Stimulated activated naive CD4-positive, alpha-beta T cell (primary cell): ENCODE measurements at places on chromosomes 2 and 18.

DNA sequence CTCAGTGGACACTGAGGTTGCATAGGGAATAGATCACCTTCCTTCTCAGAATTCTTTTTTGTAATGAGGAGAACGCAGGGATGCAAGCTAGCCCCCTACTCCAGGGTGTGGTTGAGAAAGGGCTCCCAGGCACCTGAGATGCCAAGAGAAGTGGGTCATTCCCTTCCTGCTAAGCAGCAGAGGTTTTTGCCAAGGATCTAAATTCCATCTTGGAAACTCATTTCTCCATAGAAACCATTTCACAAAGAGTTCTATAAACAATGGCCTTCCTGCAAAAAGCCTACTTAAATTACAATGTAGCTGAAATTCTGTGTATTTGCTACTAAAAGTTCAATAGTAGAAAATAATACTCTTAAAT lies 3.7 kb upstream of the PPP3R1 start:
- DNase-seq: no peak

DNA sequence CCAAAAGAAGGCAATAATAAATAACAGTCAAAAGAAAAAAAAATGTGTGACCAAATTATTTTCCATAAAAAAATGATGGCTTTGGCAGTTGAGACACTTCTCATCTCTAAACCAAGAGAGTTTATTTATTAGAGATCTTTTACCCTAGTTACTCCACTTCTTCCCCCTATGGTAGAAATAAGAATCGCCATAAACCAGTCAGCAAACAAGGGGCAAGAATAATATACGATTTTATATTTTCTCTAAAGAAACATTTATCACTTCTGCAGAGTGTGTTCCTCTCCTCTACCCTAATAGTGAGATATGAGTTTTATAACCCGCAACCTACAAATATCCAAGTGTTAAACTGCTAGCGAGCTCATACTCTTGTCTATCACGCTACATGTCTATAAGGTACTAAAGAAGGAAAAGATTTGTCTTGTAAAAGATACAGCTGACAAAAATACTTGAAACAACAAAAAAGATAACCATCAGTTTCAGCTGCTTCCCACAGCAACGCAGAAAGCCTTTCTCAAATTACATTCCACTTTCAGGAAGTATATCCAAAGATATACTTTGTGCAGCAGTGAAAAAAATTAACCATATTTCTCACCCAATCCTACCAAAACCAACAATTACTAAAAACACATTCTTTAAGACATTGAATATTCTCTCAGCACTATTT lies 2.3 kb downstream of the RNF103 start:
- no peak for DNase-seq

DNA sequence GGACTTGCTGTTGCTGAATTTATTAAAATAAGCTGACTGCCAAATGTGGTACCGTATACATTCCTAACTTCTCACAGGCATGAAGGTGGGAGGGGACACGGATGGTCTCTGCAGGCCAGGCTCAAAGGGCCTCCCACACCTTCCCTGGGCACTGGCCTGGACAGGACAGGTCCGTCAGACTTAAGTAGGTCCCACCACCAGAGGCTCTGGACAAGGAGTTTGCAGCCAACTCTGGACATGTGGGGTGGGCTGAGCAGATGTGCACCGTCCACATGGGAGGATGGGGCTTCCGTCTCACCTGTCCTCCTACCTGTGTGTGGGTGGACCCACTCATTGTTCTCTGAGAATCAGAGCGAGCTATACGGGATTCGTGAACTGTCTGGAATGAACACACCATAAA lies 8.2 kb downstream of the ODC1 start:
- no peak for DNase-seq

GRCh38 chr2:177143444-177143843 lies 69.2 kb upstream of the HNRNPA3 start:
- no peak for DNase-seq

GRCh38 chr2:54629914-54630857 lies 93.3 kb upstream of the EML6 start:
- no peak for DNase-seq

GRCh38 chr2:150832686-150833085 lies 345.2 kb upstream of the RND3 start:
- no peak for DNase-seq

GRCh38 chr2:102449370-102449974 lies 23.6 kb upstream of the SLC9A4 start:
- DNase-seq: peak; percentile 48

GRCh38 chr2:97755491-97755890 lies 42.1 kb downstream of the ZAP70 start:
- no peak for DNase-seq

- DNase-seq: no peak
Observed at GRCh38 chr2:50584185-50584584, 447.7 kb downstream of the NRXN1 start.

GRCh38 chr2:216765761-216766262 lies 70.5 kb upstream of the IGFBP5 start:
- no peak for DNase-seq
